ENCODE measurements at places on chromosomes 13 and 19.

DNA sequence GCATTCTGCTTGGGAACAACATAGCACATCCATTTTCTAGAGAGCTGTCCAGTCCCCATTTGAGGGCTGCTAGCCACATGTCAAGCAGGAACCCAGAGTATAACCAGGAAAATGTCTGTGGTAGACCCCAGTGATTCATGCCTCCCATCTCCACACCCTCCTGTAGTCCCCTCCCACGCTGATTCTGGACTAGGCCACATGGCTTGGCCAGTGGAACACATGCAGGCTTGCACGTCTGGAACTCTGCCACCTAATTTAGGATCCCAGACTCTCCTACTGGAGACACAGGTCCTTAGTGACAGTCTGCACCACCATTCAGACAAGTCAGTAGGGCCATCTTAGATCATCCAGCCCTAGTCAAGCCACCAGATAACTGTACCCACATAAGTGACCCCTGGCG, 149.8 kb downstream of the ZIC5 start:
- DNase-seq = no peak

DNA sequence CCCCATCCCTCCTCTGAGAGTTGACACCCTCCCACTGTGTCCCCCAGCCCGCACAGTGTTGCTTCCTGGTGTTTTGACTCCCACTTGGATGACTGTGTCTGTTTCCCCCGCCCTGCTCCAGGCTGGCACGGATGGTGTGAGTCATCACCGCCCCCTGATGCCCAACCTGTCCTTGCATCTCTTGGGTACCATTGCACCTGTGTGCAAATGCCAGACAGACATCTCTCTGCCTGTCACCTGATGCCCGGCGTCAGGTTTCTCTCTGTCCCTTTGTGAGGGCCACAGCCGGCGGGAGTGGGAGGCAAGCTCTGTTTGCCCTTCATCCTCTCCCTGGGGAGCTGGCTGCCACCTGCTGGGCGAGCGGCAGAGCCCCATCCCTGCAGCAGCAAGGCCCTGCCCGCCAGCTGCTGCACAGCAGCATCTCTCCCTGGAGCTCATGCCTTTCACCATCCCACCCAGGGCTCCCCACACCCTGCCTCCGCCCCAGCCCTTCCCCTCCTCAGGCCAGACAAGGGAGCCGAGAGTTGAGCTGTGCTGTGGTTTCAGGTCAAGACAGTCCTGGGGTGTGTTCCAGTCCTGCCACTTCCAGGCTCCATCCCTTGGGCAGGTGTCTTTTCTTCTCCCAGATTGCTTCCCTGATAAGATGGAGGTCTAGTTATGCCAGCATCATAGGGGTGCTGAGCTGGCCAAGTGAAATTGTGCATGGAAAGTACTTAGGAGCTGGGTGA, 29.7 kb downstream of the NKPD1 start:
- DNase-seq = no peak

DNA sequence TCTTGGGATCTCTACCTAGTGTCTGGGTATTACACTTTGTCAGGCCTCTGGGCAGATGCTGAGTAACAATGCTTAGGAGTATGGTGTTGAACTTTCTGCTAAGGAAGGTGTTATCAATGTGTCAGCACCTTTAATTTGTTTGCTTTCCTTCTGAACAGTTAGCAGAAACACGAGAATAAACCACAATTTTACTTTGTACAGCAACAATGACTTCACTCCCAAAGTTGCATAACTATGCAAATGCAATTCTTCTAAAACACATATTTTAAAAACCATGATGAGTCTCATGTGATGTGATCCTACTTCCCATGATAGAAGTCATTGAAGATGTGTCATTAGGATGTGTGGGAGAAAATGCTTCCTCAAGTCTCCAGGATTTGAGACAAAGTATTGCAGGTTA, 155.0 kb downstream of the POSTN start:
- DNase-seq = no peak

DNA sequence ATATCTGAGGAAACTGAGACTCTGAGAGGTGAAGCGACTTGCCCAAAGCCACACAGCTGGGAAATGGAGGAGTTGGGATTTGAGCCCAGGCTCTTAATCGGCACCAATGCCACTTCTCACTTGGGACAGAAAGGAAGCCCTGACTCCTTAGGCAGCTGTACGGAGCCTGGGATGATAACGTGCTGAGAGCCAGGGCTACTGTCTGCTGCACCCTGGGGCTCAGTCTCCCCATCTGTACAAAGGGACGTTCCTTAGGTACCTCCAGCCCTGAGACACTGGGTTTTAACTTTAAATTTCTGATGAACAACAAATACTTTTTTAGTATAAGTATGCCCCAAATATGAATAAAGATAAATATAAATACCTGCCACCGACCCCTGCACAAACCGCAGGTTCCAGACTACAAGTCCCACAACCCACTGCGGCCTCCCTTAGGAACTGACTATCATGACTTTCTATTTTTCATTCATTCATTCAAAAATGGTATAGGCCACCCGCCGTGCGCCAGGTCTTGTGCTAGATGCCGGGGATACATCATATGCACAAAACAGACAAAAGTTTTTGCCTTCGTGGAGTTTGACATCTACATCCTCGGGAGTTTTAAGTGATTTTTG, 776 bp upstream of the NCLN start:
- peak; percentile 69 for DNase-seq

GRCh38 chr19:12995596-12996405, 526 bp downstream of the NFIX start:
- no peak for DNase-seq

DNA sequence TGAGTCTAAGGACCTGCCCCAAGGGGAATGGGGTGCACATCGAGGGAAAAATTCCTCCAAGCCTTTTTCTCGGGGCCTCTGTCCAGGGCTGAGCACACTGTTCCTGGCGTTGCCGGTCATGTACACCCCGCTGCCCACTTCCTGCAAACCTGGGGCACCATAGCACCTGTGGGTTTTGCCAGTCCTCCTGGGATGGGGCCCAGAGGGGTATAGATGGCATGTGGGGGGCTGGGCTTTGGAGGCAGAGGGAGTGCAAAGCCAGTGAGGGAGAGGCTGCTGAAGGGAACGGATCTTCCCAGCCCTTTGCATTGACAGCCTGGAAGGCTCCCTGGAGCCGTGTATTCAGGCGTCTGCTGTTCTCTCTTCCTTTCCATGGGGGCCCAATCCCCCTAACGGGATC, 187.3 kb downstream of the ZNF536 start:
- DNase-seq = no peak

- DNase-seq = no peak
These were observed 5.3 kb downstream of the BTBD2 start for GRCh38 chr19:2010135-2010668.

- no peak for DNase-seq
These were observed 63.4 kb upstream of the MCF2L start for GRCh38 chr13:112905619-112905989.

DNA sequence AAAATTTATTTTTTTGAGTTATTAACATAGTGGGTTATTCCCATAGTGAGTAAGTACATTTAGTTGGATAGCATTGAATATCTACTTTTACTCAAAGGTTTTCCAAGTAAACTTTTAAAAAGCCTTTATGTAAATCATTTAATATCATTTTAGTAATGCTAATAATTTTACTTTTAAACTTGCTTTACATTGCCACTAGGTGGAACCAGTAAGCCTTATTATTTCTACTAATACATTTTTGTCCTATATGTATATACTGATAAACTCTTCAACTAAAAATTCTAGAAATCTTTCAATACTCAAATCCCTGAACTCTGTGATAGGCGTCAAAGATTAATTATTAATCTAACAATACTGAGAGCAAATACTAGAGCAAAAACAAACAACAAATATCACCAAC, 1709.2 kb upstream of the PCDH20 start:
- DNase-seq = no peak

GRCh38 chr13:20174656-20175405, 14.0 kb upstream of the GJA3 start:
- peak; percentile 81 for DNase-seq

GRCh38 chr13:51971520-51972426, 39.5 kb downstream of the ATP7B start:
- DNase-seq = no peak

- DNase-seq = no peak
These were observed 1.2 kb downstream of the ITPKC start for GRCh38 chr19:40717880-40718773.

DNA sequence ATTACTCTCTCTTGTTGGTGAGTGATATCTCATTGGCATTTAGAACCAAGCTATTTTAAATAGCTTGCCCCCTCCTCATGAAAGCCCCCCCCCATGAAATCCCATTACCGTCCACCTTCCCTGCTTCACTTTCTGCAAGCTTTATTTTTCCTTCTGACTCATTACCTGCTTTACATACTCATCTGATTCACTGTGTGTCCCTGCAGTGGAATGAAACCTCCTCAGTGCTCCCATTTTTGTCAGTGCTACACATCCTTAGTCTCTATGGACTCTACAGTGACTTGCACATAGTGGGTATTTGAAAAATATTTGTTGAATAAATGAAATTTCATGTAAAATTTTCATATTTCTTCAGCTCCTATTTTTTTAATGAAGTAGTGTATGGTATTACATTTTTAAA, 62.3 kb downstream of the DOCK9 start:
- no peak for DNase-seq

- DNase-seq = peak; percentile 15
These were observed 6.3 kb downstream of the PMIS2 start for GRCh38 chr19:35592226-35592625.

DNA sequence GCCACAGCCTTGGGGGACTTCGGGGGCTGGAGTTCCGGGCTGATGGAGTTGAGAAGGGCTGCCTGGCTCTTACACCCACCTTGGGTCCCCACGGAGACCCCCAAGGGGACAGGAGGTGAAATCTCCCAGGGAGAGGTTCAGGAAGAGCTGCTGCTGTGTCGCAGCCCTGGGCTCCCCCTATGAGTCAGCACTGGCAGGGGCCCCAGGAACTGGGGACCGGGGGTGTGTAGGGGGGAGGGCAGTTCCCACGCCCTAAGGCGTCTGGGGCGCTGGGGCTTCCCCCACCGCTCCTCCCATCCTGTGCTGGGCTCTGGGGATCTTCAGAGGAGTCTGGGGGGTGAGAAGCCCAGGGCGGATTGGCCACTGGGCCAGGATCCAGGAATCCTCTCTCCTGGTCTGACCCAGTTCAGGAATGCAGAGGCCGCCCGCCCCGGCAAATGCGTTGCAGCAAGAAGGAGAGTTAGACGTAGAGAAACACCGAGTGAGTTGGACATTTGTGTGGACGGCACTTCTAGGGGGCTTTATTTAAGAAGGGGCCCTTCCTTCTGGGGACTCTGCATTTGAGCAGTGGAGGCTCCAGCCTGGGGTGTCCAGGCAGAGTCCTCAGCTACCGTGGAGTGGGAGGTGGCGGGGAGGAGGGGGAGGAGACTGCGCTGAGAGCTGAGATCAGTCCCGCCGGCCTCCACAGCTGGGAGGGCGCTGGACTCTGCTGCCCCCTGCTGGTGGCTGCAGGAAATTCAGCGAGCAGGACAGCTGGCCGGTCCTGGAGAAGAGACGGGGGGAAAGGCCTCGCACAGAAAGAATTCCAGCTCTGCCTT, 15.0 kb upstream of the NANOS3 start:
- peak; percentile 91 for DNase-seq

DNA sequence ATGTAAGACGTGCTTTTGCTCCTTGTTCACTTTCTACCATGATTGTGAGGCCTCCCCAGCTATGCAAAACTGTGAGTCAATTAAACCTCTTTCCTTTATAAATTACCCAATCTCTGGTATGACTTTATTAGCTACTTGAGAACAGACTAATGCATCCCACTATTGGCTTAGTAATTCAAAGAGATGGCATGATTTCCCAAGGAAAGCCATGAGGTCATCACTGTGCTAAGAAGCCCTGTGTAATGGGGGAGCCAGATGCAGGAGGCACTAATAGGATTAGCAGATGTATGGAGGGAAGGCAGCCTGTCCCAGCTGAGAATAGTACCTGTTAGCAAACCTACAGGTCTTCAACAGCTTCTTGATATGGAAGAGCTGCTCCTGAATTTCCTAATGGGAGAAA, 38.1 kb downstream of the RUBCNL start:
- DNase-seq = no peak

GRCh38 chr13:30692113-30692512, 43.2 kb upstream of the ALOX5AP start:
- no peak for DNase-seq

DNA sequence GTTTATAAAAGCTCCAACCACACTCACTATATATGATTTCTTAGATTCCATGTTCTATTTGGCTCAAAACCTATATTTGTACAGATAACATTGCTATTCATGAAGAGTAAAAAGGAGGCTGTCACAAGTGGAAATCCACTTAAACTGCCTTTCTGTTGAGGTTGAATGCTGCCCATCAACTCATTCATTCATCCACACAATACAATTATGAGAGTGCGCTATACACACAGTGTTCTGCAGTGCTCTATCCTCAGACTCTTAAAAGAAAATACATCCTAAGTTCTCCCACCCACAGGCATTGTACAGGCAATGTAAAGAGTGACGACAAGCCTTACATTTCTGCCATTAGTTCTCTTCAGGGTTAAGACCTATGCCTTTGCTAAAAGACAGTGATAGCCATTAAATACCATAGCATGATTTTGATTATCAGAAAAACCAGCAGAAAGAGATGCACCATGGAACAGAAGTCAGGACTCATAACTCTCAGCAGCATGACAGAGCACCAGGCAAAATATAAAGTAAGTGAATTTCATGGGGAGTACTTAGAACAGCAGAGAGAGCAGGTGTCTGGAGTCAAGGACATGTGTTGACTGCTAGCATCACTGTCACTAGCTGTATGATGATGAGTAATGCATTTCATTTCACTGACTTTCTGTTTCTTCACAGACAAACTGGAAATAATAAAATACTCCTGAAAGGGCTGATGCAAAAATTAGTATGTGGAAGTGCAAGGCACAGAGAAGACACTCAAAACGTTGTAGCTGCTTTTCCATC, 218.0 kb downstream of the RBM26 start:
- no peak for DNase-seq

DNA sequence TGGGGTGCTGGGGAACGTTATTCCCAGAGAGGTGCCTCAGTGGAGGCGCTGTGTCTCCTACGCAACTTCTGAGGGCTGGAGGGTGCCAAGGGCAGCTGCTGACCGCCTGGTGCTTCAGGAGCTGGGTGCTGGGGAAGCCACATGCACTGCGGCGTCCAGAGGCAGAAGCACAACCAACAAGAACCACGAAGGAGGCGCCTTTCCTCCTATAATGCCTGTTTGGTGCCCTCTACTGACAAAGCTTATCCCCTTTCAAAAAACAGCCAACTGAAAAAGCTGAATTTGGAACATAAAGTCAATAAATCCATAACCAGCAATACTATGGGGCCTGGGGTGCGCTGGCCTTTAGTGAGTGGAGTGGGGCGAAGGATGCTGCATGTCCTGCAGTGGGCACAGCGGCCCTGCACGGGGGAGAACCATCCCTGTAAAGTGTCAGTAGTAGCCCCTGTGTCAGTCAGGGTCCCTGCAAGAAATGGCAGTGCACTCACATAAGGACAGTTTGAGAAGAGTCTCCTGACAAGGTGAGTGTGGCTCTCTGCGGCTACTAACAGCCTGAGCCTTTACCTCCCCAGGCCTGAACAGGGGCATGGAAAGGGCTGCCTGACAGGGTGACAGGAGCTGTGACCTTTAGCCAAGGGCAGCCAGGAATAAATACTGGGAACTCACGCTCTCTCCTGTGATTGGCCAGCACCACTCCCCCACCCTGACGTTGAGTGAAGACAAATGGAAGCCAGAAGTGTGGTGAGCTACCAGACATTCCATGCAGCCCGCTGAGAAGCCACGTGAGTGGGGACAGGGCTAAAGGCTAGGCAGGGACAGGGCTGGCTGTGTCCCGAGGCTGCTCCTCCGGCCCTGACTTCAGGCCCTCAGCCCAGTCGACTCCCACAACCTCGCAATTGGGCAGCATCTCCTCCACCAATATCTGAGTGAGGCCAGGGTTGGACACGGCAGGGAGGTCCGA, 4.5 kb upstream of the B3GNT8 start:
- DNase-seq = peak; percentile 16

GRCh38 chr19:2759362-2759761, 19.5 kb upstream of the SLC39A3 start:
- no peak for DNase-seq
